ENCODE measurements at places on chromosomes 5 and 9. TPM values are rescaled to one million over a fixed set of nuclear protein-coding genes. Genes with fewer than 3 reads are reported as not detected.

- H3K36me3 ChIP-seq, result no peaks in the 10 kb centered on the region
- DNase-seq, result peak; percentile 85
- H3K4me1 ChIP-seq, result peaks cover 44% of the 10 kb centered on the region
These were observed 10.5 kb upstream of the IRF1 start for GRCh38 chr5:132500931-132501628.

DNA sequence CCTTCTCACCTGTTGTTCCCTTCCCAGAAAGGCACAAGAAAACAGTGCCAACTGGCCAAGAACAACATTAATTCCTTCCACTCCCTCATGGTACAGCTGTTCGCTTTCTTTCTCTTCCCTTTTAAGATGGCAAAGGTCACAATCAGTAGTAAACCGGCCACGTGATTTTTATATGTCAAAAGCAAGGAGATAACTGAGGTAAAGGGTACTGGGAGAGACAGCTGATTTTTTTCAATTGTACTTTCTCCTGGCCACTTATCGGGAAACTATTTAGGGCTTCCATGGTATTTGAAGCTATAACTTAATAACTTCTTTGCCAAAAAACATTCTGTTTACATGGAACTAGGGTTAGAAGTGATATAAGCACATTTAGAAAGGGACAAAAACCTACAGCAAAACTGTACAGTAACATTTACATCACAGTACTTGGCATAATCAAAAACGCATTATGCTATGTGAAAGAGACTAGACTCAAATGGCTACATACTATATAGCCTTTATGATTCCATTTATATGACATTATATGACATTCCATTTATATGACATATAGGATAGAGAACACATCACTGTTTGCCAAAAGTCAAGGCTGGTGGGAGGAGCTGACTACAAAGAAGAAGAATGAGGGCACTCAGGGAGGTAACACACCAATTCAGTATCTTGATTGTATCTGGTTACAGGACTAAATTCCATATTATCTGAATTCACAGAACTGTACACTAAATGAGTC lies 24.8 kb downstream of the PLPP1 start:
- no peaks in the 10 kb centered on the region for H3K36me3 ChIP-seq
- H3K4me3 ChIP-seq, result no peak overlapping the region
- H3K4me1 ChIP-seq, result no peaks in the 10 kb centered on the region
- no peak for DNase-seq
- H3K27ac ChIP-seq, result no peak overlapping the region

DNA sequence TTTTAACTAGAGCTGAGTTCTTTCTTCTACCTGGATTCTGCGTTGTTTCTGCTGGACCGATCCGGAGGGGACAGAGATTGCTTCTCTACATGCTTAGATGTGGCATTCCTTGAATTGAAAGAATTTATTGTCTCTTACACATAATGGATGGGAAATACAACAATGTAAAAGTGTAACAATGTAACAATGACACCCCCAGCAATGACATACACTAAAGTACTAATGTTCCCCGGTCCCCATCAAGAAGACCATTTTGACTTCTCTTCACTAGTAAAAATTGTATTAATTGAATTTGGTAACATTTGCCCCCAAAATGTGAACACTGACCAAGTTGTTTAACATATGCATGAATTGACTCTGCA lies 760.2 kb downstream of the TAF11L14 start:
- H3K27me3 ChIP-seq, result no peaks in the 10 kb centered on the region
- H3K27ac ChIP-seq, result no peak overlapping the region
- H3K36me3 ChIP-seq, result no peaks in the 10 kb centered on the region
- no peak overlapping the region for H3K4me3 ChIP-seq
- no peaks in the 10 kb centered on the region for H3K4me1 ChIP-seq

- H3K36me3 ChIP-seq, result no peaks in the 10 kb centered on the region
- no peak for DNase-seq
- H3K4me1 ChIP-seq, result peaks cover 13% of the 10 kb centered on the region
- no peaks in the 10 kb centered on the region for H3K27me3 ChIP-seq
These were observed 142.3 kb upstream of the ANKH start for GRCh38 chr5:15013654-15014463.

- H3K27me3 ChIP-seq, result no peaks in the 10 kb centered on the region
- H3K4me3 ChIP-seq, result no peak overlapping the region
- H3K27ac ChIP-seq, result peak overlapping the region; percentile 20
- H3K36me3 ChIP-seq, result no peaks in the 10 kb centered on the region
- peaks cover 12% of the 10 kb centered on the region for H3K4me1 ChIP-seq
These were observed 199.7 kb downstream of the NNT start for GRCh38 chr5:43802651-43803050.

GRCh38 chr5:159324102-159324755 lies 6.1 kb downstream of the IL12B start:
- DNase-seq, result no peak
- H3K27ac ChIP-seq, result no peak overlapping the region
- no peaks in the 10 kb centered on the region for H3K4me1 ChIP-seq
- H3K27me3 ChIP-seq, result no peaks in the 10 kb centered on the region

DNA sequence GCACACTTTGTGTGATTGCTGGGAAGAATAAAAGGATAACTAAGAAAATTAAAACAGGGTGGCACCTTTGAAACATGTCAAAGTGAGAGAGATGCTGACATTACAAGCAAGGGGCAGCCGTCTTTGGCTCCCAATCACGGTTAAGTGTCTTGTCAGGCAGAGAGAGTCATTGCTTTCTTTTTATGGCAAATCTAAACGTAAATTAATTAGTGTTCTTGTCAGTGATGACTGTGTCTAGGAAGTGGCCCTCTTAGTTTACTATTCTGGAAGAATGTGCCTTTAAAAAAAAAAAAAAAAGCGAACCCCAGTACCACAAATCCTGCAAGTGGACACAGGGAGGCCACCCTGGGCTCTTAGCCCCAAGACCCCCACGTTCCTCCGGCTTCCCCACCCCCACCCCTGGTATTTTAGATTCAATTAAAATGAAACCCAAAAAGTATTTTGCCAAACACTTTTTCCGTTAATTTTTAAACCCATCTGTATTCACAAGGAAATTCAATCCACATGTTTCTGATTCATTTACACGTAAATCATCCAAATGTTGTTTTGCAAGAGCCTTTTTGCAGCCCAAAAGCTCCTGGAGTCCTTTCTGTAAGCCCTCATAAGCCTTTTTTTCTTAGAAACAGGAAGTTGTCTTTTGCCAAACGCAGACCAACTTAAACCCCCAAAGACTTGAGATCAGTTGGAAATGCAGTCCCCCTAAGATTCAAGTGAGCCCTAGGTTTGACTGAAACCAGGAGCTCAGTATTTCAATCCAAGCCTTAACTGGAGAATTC lies 399.3 kb downstream of the EBF1 start:
- no peak for DNase-seq
- H3K4me1 ChIP-seq, result no peaks in the 10 kb centered on the region
- H3K4me3 ChIP-seq, result no peak overlapping the region
- H3K27ac ChIP-seq, result peak overlapping the region; percentile 51
- H3K36me3 ChIP-seq, result no peaks in the 10 kb centered on the region

GRCh38 chr5:73135429-73136054 lies 15.2 kb downstream of the TMEM171 start:
- H3K4me1 ChIP-seq, result no peaks in the 10 kb centered on the region
- no peak overlapping the region for H3K27ac ChIP-seq
- H3K27me3 ChIP-seq, result no peaks in the 10 kb centered on the region
- H3K4me3 ChIP-seq, result no peak overlapping the region

DNA sequence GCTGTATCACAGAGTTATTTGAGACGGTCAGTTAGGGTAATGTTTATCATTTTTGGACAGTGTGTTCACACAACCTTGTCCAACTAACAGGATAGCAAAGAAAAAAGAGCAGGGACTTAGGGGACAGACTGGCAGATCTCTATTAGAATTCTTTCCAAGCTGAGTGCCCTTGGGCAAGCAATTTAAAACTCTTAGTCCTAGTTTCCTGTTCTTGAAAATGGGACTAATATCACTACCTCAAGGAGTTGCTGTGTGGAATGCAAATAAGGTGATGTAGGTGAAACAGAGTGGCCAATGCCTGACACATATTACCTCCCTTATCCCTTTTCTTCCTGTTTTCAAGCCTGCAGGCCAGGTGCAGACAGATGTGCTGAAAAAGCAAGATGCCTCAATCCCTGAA lies 186.7 kb downstream of the PAPPA start:
- H3K27me3 ChIP-seq, result no peaks in the 10 kb centered on the region
- no peak overlapping the region for H3K4me3 ChIP-seq
- no peaks in the 10 kb centered on the region for H3K4me1 ChIP-seq
- no peak overlapping the region for H3K27ac ChIP-seq

DNA sequence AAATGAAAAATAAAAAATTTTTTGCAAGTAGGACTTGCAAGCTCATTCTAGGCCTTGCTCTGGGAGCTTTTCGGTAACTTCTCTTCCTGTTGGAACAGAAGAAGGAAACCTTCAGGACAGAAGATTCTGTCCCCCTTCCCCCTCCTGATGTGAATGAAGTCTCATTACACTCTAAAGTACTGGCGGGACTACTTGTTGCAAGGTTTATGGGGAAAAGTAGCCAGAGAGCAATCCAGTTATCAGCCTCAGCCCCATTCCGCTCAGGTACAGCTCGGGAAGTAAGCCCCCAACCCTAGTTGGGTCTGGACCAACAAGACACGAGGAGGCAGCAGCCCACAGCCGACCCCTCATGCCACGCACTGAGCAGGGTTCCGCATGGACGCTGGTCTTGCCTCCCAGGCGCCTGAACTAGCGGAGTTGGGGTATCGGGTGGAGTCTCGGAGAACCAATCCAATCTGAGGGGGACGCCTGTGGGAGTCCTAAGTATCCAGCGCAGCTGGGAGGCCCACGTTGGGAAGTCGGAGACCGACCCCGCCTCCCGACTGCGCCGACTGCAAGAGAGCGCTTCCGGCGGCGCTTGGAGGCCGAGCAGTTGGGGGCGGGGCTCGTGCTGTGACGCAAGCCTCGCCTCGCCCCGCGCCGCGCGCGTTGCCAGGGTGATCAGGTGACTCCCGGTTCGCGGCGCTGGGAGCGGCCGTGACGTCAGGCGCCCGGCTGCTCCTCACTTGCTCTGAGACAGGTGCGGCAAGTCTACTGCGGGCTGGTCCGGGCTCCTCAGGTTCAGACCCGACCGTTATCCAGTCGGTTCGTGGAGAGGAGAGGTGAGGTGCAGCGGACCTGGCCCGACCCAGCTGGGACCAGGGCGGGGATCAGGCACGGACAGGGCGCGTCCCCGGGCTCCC lies at the start of gene CYSTM1:
Gene CYSTM1 (plus strand): TSS at position 724 of the 902 bp plus-strand sequence. CDS start 19,278 bp downstream, outside the sequence.
- H3K4me3 ChIP-seq, result peak within 1 kb of the TSS; percentile 96
- H3K4me1 ChIP-seq, result peaks cover 28% of the 10 kb centered on the region
- H3K36me3 ChIP-seq, result no peaks in the 10 kb centered on the region
- H3K27me3 ChIP-seq, result no peaks in the 10 kb centered on the region
- peak within 1 kb of the TSS; percentile 98 for H3K27ac ChIP-seq

- peaks cover 82% of the 10 kb centered on the region for H3K4me1 ChIP-seq
- H3K27ac ChIP-seq, result peak overlapping the region; percentile 86
- DNase-seq, result no peak
- H3K4me3 ChIP-seq, result no peak overlapping the region
- no peaks in the 10 kb centered on the region for H3K36me3 ChIP-seq
These were observed 16.5 kb downstream of the NEK6 start for GRCh38 chr9:124274226-124274625.

GRCh38 chr9:123127512-123128075 lies 94.1 kb downstream of the GPR21 start:
- no peaks in the 10 kb centered on the region for H3K4me1 ChIP-seq
- peaks cover 35% of the 10 kb centered on the region for H3K36me3 ChIP-seq
- H3K4me3 ChIP-seq, result no peak overlapping the region
- no peak overlapping the region for H3K27ac ChIP-seq
- H3K27me3 ChIP-seq, result no peaks in the 10 kb centered on the region
- DNase-seq, result no peak

GRCh38 chr9:34326690-34327089 lies 2.4 kb downstream of the KIF24 start:
- DNase-seq, result no peak
- H3K4me1 ChIP-seq, result peaks cover 12% of the 10 kb centered on the region

- peak overlapping the region; percentile 90 for H3K27ac ChIP-seq
- DNase-seq, result peak; percentile 96
- no peaks in the 10 kb centered on the region for H3K27me3 ChIP-seq
- H3K4me1 ChIP-seq, result peaks cover 73% of the 10 kb centered on the region
These were observed 94.7 kb downstream of the PPARGC1B start for GRCh38 chr5:149824846-149825245.

DNA sequence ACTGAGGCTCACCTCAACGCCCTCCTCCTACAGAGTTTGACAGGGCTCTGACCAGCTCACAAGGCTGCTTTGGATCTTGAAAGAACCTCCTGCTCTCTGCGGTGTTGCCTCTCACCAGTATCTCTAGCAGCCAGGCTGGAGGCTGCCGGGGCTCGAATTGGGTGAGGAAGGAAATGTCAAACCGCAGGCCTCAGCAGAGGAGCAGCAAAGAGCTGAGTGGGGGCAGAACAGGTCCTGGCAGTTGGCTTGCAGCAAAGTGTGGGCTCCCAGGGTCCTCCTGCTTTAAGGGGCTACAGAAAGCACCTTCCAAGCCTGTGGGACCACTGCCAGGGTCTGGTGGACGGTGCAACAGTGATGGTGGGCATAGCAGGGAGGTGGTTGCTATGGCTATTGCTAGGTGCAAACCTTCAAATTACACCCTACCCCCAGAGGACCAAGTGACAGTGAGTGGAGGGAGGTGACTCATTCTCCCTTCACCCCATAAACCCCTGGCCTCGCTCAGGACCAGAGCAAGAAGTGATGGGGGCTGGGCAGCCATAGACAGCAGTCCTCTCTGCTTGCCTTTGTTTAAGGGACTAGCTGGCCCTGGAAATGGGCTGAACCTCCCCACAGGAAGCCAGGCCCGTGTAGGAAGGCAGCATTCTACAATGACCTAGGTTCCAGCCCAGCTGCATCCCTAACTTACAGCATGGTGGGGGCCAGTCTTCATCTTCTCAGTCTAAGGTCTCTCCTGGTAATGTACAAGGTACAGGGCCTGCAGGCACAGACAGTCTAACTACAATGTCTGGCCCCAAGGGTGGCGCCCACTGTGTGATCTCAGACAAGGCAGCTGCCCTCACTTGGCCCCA lies 18.7 kb downstream of the LCP2 start:
- H3K27ac ChIP-seq, result peak overlapping the region; percentile 73
- no peak overlapping the region for H3K4me3 ChIP-seq
- H3K4me1 ChIP-seq, result peaks cover 27% of the 10 kb centered on the region
- no peaks in the 10 kb centered on the region for H3K36me3 ChIP-seq

DNA sequence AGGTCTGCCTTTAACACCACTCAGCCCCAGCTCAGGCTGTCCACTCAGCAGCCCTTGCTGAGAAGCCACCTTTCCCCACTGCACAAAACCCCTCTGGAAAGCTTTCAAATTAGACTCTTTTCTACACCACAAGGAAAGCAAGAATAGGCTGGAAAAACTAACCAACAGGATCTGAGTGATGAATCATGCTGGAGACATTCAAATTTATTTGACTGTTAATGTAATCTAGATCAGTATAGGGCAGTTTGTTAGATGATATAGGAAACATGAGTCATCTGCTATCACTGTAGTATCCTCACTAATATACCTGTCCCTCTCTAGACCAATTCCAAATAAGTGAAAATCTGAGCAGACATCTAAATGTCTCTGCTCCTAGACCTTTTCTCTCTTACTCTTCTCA lies 127.8 kb upstream of the PAM start:
- no peak overlapping the region for H3K4me3 ChIP-seq
- no peak overlapping the region for H3K27ac ChIP-seq
- peaks cover 46% of the 10 kb centered on the region for H3K4me1 ChIP-seq
- DNase-seq, result no peak

The CCL28 gene
- polyA plus RNA-seq, result 18.3 TPM

The GARIN3 gene
- not detected for polyA plus RNA-seq

The SRP19 gene
- 67.5 TPM for polyA plus RNA-seq

The SMIM33 gene
- polyA plus RNA-seq, result 5.1 TPM

The IFNA2 gene
- polyA plus RNA-seq, result not detected

The POLR1E gene
- polyA plus RNA-seq, result 4.6 TPM

The CPEB4 gene
- polyA plus RNA-seq, result 6.0 TPM

The FOXD4 gene
- polyA plus RNA-seq, result 0.31 TPM

The ADGRD2 gene
- polyA plus RNA-seq, result not detected

The KIF4B gene
- polyA plus RNA-seq, result not detected

The ECSCR gene
- polyA plus RNA-seq, result 2.5 TPM

The DOLPP1 gene
- polyA plus RNA-seq, result 39.4 TPM
